ENCODE measurements at places on chromosomes 13 and 19.

GRCh38 chr13:103031332-103031873 lies 34.8 kb downstream of the SLC10A2 start:
- DNase-seq, result no peak

DNA sequence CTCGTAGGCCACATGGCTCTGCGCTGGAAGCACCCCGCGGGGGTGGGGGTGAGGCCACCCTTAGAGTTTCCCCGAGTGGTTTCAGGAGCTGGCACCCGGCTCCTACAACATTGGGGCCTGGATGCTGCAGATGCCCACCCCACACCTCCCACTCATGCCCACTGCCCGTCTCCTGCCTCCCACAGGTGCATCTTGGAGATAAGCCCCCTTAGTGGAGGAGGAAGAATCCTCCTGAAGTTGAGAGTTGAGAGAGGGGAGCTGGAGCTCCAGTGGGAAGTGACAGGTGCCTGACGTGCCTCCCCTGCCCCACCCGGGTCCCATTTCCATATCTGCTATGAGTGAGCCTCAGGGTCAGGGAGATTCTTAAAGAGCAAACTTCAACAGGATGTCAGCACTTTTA lies 341.3 kb downstream of the TEX29 start:
- DNase-seq, result no peak

GRCh38 chr13:35808846-35809245 lies 322.3 kb downstream of the DCLK1 start:
- DNase-seq, result no peak

- DNase-seq, result no peak
These were observed 19.4 kb upstream of the PSG2 start for GRCh38 chr19:43101950-43102349.

- DNase-seq, result peak; percentile 62
These were observed 33.8 kb upstream of the GARRE1 start for GRCh38 chr19:34220472-34221063.

GRCh38 chr19:48510421-48511268 lies 990 bp downstream of the LMTK3 start:
- peak; percentile 75 for DNase-seq

DNA sequence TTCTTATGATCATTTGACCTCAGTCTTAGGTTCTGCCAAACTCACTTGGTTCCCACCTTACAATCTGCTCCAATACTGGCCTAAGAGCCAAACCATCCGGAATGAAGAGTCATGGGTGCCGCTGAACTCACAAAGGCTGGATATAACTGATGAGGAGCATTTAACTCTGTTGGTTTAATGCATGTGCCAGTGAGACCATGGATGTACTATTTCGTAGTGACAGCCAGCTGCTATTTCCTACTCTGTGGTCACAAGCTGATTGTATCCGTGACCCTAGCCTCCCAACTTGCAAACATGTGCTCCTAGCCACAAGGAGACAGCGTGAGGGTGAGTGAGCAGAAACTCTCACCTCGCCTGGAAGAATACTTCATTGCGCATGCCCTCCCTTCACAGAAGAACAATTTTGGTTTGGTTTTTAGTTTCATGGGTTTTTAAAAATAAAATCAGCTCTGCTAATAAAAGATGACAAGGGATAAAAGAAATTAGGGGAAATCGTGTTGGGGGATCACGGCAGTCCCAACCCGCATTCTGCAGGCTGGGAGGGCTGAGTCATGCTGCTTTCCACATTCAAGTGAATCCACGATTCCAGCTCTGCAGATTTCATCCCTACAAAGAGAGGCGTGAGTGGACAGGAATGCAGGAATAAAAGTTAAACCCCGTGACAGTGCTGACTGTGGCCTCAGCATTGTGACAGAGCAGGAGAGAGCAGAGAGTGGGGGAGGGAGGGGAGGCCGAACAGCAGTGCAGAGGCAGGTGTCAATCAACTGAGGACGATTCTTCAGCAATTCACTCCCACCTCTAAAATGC lies 66.8 kb upstream of the RAP2A start:
- DNase-seq, result no peak

DNA sequence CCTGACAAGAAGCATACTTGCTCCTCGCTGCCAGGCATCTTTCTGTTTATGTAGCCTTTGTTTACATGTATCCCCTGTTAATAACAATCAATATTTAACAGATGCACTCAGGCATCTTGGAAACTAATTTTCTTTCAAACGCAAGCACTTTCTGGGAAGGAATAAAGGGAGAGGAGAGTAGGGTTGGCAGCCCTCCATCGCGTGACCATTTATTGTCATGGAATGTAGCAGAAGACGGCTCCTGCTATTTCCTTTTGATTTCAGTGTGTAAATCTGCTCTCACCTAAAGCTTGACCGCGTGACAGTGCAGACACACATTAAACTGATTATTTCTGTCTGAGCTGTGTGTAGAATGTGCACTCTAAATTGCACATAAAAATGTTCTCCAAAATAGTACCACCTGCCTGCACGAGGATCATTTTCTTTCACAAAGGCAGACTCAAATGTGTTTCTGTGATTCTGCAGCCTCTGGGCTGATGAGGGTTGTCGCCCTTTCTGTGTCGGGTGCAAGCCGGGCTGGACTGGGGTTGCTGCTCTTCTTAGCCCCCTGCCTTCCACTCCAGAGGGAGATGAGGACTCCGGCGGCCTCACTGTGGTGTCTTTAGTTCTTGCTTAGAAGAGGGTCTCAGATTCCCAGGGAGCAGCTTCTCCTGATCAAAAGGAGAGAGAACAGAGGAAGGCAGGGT lies 223.5 kb upstream of the MAB21L1 start:
- no peak for DNase-seq

- no peak for DNase-seq
These were observed 9.7 kb downstream of the MBNL2 start for GRCh38 chr13:97231829-97232196.

- no peak for DNase-seq
These were observed at the start of gene COX7A1 for GRCh38 chr19:36152352-36153091. COX7A1 (minus strand) TSS chr19:36152447; CDS start chr19:36152407, 40 bp downstream.

DNA sequence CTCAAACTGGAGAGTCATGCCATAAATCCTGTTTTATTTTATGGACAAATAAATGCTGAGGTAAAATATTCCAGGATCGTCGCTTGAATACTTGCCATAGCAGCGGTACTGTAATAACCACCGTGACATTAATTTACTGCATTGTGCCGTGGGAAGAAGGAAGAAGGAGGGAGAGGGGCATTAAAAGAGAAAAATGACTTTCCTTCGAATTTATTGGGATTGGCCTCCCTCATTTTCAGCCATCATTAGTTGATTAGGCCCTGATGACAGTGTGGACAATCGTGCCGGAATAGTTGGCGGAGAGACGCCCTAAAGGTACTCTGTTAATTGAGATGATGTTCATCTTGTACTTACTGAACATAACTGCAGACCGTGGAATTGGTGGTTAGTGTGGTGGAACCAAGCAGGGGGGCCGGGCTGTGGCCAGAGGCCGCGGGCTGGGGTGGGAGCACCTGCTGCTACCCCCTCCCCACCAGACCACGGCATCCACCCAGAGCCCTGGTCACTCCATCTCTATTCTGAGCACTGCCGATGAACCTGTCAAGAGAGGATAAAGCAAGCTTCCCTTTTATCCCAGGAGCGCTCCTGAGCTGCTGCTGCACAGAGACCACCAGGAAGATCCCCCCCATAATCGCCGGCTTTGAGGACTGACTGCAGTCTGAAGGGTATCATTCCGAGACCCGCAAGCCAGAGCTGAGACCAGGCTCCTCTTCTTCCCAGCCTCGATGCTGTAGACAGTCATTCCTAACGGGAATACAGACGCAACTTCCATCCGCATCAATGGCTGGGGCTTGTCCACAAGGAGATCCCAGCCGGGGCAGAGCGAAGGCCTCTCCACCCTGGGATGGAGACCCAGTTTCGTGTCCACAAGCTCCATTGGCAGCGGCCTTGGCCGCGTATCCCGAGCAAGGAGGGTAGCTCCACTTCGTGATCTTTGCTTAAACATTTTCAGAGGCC lies 168.3 kb upstream of the TSHZ3 start:
- DNase-seq, result no peak

DNA sequence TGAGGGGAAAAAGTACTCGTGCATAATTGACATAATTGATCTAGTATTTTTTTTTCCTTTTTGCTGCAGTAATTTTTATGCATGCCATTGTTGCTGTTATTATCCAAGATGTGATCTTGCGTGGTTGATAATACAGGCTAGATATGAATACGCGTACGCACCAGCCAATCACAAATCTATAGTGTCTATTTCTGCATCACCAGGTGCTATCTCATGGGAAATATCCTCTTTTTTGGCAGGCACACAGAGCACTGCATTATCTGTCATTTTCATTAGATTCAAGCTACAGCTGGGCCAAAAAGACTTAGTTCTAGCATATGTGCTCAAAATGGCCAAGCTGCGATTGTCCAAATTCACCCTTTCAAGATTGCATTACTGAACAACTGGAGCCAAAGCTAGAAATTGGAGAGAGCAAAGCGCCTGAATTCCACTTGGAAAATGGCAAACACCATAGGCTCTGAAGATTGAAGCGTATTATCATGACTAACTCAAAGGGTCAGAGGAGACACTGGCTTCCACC lies 181.1 kb downstream of the TSHZ3 start:
- no peak for DNase-seq

DNA sequence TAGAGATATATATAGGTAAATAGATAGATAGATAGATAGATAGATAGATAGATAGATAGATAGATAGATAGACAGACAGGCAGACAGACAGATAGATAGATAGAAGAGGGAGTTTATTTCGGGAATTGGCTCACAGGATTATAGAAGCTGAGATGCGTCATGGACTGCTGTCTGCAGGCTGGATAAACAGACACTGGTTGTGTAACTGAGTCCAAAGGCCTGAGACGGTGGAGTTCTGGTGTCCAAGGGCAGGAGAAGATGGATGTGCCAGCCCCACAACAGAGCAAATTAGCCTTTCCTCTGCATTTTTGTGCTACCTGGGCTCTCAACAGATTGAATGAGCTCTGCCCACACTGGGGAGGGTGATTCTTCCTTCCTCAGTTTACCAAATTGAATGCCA lies 2.7 kb downstream of the CYP4F3 start:
- no peak for DNase-seq

GRCh38 chr13:46964789-46965527 lies 68.1 kb upstream of the HTR2A start:
- DNase-seq, result no peak

GRCh38 chr19:677201-677600 lies 1.0 kb downstream of the FSTL3 start:
- DNase-seq, result no peak

DNA sequence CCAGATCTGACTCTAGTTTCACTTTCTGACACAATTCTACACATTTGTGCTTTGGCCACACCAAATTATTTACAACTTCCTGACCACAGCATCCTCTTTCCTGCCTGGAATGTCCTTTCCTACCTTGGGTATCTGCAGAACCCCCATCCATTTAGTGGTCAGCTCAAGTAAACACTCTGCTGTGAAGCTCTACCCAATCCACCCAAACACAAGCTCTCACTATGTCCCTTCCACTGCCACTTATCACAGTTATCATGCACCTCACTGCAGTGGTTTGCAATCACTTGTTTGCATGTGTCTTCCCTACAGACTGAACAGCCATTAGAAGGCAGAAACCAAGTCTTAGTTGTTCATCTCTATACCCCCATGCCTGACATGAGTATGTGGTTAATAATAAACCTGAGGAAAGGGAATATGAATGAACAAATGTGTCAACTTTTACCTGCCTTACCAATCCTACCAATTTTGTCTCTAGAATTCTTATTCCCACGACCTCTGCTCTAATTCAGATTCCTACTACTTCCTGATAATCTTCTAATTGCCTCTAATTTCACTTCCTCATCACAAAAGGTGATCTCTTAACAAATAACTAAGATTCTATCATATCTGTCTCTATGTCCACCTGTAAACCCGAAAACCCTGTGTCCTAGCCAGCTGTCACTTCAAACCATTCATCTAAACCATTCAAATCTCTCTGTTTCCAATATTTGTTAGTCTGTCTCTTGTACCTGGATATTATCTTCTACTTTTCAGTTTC lies 25.1 kb downstream of the LNX2 start:
- DNase-seq, result no peak

- no peak for DNase-seq
These were observed 6.0 kb downstream of the SHFL start for GRCh38 chr19:10091895-10092641.

GRCh38 chr13:76379341-76380105 lies 506.7 kb downstream of the KCTD12 start:
- DNase-seq, result no peak

DNA sequence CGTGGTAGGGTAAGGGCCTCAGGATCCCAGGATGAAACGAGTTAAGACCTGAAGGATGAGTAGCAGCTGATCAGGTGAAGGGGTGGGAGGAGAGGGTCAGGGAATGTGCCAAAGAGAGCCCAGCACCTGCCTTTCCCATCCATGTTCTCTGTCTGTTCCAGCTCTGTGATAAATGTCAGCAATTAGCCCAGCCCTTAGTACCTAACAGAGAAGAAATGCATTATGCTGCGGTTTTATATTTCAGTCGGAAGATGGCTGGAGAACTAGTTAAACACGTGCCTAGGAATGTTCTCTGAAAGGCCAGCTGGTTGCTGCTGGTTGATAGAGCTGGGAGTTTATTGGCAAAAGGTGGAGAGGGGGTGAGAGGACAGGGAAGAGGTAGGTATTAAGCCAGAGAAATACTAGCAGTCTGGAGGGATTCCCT lies 268.2 kb downstream of the SHISA2 start:
- no peak for DNase-seq

- no peak for DNase-seq
These were observed 34.0 kb downstream of the LRCH1 start for GRCh38 chr13:46586751-46587514.

DNA sequence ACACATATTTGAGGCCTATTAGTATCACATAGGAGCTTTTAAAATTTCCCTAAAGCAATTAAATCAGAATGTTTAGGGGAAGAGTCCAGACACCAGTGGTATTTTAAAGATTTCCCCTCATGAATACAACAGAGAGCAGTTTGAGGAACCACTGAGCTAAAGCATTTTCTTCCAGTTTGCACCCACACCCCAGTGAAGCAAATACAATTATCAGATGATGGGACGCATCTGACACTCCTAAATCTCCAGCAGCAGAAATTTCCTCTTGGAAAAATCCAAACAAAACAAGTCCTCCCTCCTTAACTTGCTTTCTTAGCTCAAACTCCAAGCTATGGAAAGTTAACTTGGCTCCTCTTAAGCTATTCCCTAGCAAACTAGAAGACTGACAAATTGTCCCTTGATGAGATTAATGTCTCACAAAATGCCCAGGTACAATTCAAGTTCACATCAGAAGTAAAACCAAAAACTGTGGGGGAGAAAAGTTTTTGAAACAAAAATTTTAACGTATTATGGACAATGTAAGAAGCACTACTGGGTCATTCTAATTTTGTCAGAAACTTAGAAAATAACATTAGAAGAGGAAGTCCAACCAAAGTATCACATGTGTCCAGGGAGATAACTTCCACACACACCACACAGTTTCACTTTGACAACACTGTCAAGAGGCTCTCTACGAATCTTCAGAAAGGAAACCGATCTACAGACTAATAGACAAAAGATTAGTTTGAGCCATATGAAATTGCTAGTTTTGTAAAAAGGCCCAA lies 74.1 kb downstream of the ABCC4 start:
- no peak for DNase-seq

GRCh38 chr13:23365652-23366051 lies 67.8 kb downstream of the SACS start:
- DNase-seq, result no peak
